HFFc6 (cell line): ENCODE measurements at places on chromosomes 1 and 21.

DNA sequence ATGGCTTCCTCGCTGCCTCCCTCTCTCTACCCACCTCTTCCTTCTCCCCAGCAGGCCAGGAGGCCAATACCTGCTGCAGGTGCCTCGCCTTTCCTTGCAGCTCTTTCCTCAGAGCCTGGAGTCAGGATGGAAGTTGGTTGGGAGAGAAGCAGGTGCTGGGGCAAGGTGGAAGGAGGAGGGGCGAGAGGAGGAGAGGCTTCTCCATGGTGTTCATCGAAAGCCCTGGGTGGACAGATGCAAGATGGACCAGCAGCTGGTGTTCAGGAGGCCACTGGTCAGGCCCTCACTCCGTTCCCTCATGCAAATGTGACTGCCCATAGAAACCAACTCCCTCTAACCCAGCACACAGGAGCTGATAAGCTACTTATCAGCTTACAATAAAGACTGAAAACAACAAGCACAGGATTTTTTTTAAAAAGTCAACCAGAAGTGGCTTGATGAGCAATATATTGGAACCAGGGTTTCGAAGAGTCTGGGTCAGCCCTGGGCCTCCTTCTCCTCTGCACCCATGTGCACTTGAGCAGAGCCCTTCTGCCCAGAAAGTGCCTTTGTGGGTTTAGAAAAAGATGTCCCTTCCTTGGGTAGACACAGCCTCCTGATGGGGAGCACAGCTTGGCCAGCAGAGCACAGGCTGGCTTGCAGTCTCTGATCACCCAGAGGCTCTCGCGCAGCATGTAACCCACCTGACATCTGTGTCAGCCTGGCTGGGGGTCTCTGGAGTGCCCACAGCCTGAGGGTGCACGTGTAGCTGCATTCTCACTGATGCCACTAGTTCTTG lies 16.6 kb upstream of the GSTM4 start:
- DNase-seq: no peak

DNA sequence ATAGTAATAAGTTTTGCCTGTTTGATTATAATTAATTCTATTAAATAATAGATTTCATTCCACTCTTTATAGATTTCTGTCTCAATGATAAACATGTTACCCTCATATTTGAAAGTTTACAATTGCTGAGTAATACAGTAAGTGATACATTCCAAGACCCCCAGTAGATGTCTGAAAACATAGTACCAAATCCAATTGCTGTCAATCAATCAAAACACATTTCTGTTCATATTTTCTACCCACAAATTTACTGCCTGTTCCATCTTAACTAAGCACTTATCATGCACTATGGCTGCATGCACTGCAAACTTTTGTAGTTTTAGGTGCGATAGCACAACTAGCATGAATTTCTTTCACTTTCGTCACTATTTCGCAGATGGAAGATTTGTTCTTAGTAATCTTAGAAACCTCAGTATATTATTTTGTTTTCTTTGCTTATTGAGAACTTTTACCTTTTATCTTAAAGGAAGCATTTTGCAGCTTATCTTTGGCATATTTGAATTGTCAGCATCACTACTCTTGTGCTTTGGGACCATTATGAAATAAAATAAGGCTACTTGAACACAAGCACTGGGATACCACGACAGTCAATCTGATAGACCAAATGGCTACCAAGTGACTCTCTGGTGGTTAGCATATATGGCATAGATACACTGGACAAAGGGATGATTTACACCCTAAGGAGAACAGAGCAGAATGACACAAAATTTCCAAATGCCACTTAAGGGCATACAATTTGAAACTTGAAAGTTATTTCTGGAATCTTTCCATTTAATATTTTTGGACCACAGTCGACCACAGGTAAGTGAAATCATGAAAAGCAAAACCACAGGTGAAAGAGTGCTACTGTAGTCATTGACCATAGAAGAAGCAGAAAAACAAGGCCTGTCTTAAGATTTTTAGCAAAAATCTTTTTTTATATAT lies 67.6 kb downstream of the RGS13 start:
- DNase-seq: no peak

- peak; percentile 16 for DNase-seq
Observed at GRCh38 chr1:223041481-223041880, 101.6 kb downstream of the TLR5 start.

DNA sequence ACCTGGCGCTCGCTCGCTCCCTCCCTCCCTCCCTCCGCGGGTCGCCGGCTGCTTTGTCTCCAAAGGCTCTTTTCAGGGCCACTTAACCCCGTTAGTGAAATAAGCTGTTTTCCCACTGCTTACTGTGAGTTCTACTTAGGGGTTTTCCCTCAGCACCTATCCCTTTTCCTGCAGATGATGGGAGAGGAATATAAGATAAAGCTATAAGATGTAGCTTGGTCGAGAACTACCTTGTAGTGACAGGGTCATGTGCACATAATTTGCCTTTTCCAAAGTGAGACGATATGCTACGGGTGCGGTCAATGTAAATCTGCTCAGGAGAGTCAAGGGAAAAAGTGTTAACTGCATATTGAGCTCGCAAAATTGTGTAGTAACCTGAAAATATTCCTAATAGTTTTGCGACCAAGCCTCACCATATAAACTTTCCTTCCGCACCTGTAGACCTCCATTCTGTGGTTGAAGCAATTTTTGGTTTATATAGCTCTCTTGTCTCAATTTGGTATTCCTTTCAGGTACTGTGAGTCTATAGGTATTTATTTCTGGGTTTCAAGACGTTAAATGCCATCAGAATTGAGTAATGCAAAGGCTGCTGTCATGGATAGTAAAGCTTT lies 55.8 kb upstream of the BOLA1 start:
- no peak for DNase-seq
